ENCODE measurements at places on chromosomes 4 and X. TPM values are rescaled to one million over a fixed set of nuclear protein-coding genes. Genes with fewer than 3 reads are reported as not detected.

DNA sequence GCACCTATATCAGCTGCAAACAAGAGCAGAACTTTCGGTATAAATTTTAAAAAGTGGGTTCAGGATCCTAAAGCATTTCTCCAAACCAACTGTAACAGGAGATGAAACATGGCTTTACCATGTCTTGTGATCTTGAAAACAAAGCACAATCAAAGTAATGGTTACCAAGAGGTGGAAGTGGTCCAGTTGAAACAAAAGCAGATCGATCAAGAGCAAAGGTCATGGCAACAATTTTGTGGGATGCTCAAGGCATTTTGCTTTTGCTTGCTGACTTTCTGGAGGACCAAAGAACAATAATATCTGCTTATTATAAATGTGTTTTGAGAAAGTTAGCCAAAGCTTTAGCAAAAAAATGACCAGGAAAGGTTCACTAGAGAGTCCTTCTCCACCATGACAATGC, 116.9 kb upstream of the RAP2C start:
- H3K27me3 ChIP-seq: no peaks in the 10 kb centered on the region
- no peaks in the 10 kb centered on the region for H3K4me1 ChIP-seq
- H3K36me3 ChIP-seq: no peaks in the 10 kb centered on the region
- H3K27ac ChIP-seq: no peak overlapping the region
- H3K4me3 ChIP-seq: no peak overlapping the region
- no peak for DNase-seq

DNA sequence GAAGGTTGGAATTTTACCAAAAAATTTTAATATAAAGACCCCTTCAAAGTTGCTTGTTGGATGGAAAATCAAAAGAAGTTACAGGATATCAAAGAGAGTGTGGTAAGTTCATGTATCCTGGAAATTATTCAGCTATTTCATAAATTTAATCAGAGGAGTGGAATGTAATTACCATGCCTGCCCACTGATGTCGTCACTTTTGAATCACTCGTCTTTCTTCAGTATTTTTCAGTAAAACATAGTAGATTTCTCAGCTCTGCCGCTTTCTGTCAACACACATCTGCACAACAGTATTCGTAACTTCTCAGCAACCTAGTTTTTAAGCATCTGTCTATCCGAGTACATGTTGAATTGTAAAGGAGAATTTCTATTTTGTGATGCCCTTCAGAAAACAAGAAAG, 2163.0 kb upstream of the AGA start:
- no peaks in the 10 kb centered on the region for H3K4me1 ChIP-seq
- H3K27me3 ChIP-seq: no peaks in the 10 kb centered on the region
- no peak for DNase-seq
- no peak overlapping the region for H3K27ac ChIP-seq
- H3K36me3 ChIP-seq: no peaks in the 10 kb centered on the region
- no peak overlapping the region for H3K4me3 ChIP-seq

GRCh38 chr4:80331693-80332092, 3.8 kb upstream of the CFAP299 start:
- no peaks in the 10 kb centered on the region for H3K36me3 ChIP-seq
- H3K4me1 ChIP-seq: no peaks in the 10 kb centered on the region
- H3K27me3 ChIP-seq: no peaks in the 10 kb centered on the region
- no peak overlapping the region for H3K4me3 ChIP-seq
- no peak overlapping the region for H3K27ac ChIP-seq

CDKL2 gene
- total RNA-seq: 2.3 TPM

OCRL gene
- 23.0 TPM for total RNA-seq

GRCh38 chr4:14386196-14386595, 616.1 kb upstream of the CPEB2 start:
- H3K27me3 ChIP-seq: no peaks in the 10 kb centered on the region
- no peak overlapping the region for H3K27ac ChIP-seq
- H3K4me1 ChIP-seq: no peaks in the 10 kb centered on the region

SLC10A4 gene
- 0.48 TPM for total RNA-seq

- DNase-seq: no peak
- no peaks in the 10 kb centered on the region for H3K4me1 ChIP-seq
- no peak overlapping the region for H3K4me3 ChIP-seq
- no peaks in the 10 kb centered on the region for H3K36me3 ChIP-seq
These were observed 1786.3 kb upstream of the TENM3 start for GRCh38 chr4:180456928-180457327.

ADRA2C gene
- total RNA-seq: 72.2 TPM

- no peaks in the 10 kb centered on the region for H3K4me1 ChIP-seq
- no peak overlapping the region for H3K27ac ChIP-seq
- no peaks in the 10 kb centered on the region for H3K27me3 ChIP-seq
These were observed 107.4 kb upstream of the STOX2 start for GRCh38 chr4:183797445-183798300.

- H3K27me3 ChIP-seq: no peaks in the 10 kb centered on the region
- no peak overlapping the region for H3K4me3 ChIP-seq
- H3K4me1 ChIP-seq: no peaks in the 10 kb centered on the region
- no peak for DNase-seq
- H3K36me3 ChIP-seq: no peaks in the 10 kb centered on the region
- no peak overlapping the region for H3K27ac ChIP-seq
These were observed 47.9 kb downstream of the TLR10 start for GRCh38 chr4:38734911-38735310.

DNA sequence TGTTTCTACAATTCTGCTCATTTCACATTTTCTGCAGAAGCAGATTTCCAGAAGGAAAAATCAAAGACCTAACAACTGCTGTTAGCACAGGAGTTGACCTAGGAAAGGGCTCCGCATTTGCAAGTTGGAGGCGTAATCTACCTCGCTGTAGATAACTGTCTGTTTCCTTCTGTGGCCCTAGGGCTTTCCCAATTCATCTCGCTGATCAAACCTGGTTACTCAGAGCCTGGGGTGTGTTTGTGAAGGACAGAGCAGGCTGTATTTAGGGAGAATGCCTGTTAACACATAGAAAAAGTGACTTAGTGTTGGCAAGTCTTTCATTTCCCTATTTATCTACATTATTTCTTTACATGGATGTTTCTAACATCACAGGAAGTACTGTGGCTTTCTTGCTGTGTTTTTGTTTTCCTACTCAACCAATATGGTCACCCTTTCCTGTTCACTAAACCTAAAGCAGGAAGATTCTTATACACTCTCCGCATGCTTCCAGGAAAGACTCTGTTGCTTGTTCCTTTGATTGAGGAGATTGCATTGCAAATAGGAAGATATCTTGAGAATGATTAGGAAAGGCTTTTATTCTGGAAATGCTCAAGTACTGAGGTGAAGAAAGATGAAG, 40.5 kb downstream of the AGA start:
- no peaks in the 10 kb centered on the region for H3K4me1 ChIP-seq
- no peaks in the 10 kb centered on the region for H3K36me3 ChIP-seq
- DNase-seq: no peak
- H3K27ac ChIP-seq: no peak overlapping the region

DNA sequence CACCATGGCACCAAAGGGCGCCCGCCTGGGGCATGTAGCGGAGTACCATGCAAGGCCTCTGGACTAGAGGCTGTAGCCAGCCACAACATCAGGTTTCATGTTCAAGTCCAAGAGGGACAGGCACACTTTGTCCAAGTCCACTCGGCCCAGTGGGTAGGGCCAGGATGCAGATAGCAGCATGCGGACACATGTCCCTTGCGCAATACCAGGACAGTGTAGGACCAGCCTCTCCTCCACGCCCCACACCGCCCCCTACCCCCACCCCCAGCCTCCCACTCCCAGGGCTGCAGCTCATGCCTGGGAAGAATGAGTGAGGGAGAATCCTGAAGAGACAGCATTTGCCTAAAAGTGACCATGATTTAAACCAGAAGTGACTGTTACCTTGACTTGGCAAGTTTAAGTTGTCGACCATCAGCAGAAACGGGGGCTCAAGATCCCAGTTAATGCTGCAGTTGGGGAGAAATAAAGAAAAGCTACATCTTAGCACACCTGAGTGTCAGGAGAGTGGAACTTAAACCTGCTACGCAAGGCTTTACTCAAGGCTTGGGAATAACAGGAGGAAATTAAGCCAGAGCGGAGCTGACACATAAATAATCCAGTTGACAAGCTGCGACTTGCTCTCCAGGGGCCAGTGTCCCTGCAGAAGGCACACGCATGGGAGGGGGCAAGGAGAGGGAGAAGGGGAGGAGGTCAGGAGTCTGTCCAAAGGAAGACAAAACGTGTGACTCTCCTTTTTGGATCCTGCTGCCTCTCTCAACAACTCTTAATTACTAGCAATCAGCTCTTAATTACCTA, 221.7 kb downstream of the BCOR start:
- H3K36me3 ChIP-seq: no peaks in the 10 kb centered on the region
- no peak overlapping the region for H3K4me3 ChIP-seq
- no peak overlapping the region for H3K27ac ChIP-seq
- H3K4me1 ChIP-seq: no peaks in the 10 kb centered on the region

- H3K27me3 ChIP-seq: no peaks in the 10 kb centered on the region
- no peaks in the 10 kb centered on the region for H3K4me1 ChIP-seq
- H3K36me3 ChIP-seq: no peaks in the 10 kb centered on the region
These were observed 612 bp downstream of the MAGED2 start for GRCh38 chrX:54808109-54808604.

DNA sequence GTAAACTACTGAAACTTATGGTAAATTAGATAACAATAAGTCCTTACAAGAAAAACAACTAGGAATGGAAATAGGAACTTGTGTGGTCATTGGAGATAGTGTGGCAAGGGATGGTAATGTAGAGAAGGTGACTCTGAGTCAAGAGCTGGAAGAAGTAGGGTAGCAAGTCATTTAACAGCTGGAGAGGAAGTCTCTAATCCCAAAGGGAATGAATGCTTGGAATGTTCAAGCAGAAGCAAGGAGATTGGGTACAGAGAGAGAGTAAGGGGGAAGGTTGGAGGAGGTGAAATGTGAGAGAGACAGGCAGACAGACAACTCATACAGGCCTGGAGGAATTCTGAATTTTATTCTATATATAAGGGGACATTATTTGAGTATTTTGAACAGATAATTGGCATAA, 260.6 kb upstream of the MAD2L1 start:
- no peak overlapping the region for H3K27ac ChIP-seq
- no peaks in the 10 kb centered on the region for H3K27me3 ChIP-seq
- no peaks in the 10 kb centered on the region for H3K36me3 ChIP-seq

DNA sequence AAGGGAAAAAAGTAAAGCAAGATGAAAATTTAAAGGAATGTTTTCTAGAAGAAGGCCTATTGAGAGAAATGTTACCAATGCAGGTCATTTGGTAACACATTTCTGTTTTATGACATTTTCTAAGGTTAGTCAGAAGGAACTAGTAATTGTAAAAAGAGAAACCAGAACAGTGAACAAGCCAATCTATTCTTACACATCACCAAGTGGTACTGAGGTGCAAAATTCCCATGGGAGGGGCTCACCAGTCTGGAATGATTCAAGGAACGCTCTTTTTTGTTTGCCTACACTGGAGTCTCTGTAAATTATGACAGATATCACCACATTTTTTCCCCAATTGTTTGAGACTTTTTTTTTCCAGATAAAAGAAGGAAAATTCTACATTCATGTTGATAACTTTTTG, 404.7 kb upstream of the CNKSR2 start:
- no peaks in the 10 kb centered on the region for H3K4me1 ChIP-seq
- no peaks in the 10 kb centered on the region for H3K27me3 ChIP-seq
- H3K4me3 ChIP-seq: no peak overlapping the region
- no peak overlapping the region for H3K27ac ChIP-seq

- peak overlapping the region; percentile 66 for H3K4me3 ChIP-seq
- H3K4me1 ChIP-seq: no peaks in the 10 kb centered on the region
- peak; percentile 58 for DNase-seq
- peak overlapping the region; percentile 55 for H3K27ac ChIP-seq
These were observed 2.2 kb downstream of the NHS start for GRCh38 chrX:17377091-17377717.

DNA sequence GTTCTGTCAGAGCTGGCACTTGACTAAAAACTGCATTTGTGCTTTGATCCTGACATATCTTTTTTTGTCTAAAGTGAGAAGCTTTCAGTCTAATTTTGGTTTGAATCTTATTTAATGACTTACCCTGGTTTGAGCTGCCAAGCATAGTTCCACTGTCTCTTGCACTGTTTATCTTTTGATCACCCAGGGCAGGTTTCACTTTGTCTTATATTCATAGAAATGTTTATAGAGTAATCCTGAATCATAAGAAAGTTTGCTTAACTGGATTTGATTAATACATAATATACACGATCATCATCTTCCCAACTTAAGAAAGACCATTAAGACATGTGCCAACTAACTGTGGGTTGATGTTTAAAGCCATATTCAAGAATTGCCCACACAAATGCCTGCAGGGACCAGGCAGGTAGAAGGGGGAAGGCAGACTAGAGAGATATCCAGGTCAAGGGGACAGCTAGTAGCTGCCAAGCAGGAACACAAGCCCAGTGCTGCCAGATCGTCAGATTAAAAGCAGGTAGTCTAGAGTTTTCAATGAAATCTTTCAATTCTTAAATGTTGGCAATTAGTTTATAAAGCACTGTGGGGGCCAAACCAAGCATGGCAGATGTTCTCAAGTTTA, 1.9 kb downstream of the GK start:
- no peak overlapping the region for H3K4me3 ChIP-seq
- H3K27me3 ChIP-seq: no peaks in the 10 kb centered on the region
- no peak overlapping the region for H3K27ac ChIP-seq
- no peaks in the 10 kb centered on the region for H3K36me3 ChIP-seq
- no peaks in the 10 kb centered on the region for H3K4me1 ChIP-seq
- no peak for DNase-seq
